ENCODE measurements at places on chromosomes 2 and 18.
A peak's percentile ranks its signal among the peaks of the same experiment; 100 is the strongest.

GRCh38 chr2:118696786-118697465 is 150.5 kb downstream of the EN1 start:
- DNase-seq, result no peak

DNA sequence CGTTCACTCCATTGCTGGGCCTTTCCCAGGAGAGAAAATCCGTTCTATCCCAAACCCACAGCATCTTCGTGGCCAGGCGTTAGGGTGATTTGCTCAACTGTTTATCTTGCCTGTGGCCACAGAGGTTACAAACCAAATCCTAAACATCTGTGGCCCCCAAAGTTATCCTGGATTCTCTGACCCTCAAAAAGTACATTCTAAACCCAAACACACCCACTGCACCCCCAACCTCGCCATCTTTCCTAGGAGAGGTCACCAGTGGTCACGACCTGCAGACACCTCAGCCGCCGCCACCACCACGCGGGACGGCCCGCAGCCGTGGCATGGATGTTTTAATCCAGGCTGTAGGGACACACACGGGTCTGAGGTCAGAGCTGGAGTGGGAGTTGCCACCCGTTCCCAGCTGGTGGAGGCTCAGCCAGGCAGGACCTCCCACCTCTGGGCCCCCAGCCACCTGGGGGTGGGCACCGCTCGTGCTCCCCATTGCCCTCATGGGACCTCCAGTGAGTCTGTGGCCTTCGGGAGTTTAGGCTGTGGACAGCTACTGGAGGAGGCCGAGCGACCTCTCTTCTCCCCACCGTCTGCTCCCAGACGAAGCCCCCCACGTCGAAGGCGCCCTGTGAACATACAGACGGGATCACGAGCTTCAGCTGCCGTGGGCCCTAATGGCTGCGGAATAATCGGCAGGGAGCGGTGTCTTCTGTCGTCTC is 72.0 kb downstream of the KCNG2 start:
- DNase-seq, result no peak

GRCh38 chr2:230000118-230000841 is 68.4 kb downstream of the SLC16A14 start:
- DNase-seq, result peak; percentile 3

- DNase-seq, result no peak
These were observed 306.1 kb downstream of the ZEB2 start for GRCh38 chr2:144213797-144214196.

DNA sequence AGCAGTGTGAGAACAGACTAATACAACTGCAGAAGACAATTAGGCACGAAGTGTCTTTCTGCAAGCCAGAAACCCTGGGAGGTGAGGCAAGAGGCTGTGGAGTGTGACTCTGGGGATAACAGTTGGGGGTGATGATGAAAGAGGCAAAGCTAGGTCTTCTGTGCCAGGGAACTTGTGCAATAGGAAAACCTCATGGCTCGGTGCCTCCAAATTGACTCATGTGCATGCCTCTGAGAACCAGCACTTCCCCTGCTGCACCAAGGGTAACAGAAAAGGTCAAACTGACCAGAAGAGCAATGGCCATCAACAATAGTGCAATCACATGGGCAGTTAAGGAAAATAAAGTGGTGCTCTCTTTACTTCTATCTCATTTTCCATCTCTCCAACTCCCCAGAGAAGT is 136.4 kb downstream of the SCG2 start:
- peak; percentile 94 for DNase-seq

Data from fibroblast of skin of scalp (primary cell).